ENCODE measurements at places on chromosomes 3 and 15. TPM values are rescaled to one million over a fixed set of nuclear protein-coding genes. Genes with fewer than 3 reads are reported as not detected.

DNA sequence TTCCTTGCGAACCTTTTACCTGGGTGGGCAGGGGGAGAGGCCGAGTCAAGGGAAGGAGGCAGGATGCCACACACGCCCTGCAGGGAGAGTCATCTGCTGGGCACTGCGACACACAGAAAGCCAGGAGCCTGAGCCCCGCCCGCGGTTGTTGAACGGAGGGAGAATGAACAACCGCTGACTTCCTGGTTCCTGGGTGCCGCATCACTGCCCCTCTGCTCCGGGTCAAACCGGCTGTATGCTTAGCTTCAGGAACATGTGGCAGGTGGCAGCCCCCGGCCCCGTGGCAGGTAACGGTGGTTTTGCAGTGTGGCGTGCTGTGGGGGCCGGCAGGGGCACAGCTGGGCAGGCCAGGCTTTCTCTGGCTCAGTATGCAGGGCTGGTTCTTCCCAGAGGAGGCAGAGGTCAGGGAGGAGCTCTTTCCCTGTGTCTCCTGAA lies 33.4 kb downstream of the APBA2 start:
- no peak overlapping the region for H3K27ac ChIP-seq
- no peaks in the 10 kb centered on the region for H3K27me3 ChIP-seq

- H3K27me3 ChIP-seq = no peaks in the 10 kb centered on the region
- H3K27ac ChIP-seq = no peak overlapping the region
- no peak for DNase-seq
- no peaks in the 10 kb centered on the region for H3K4me1 ChIP-seq
- no peak overlapping the region for H3K4me3 ChIP-seq
These were observed 123.3 kb upstream of the CHL1 start for GRCh38 chr3:73271-73670.

DNA sequence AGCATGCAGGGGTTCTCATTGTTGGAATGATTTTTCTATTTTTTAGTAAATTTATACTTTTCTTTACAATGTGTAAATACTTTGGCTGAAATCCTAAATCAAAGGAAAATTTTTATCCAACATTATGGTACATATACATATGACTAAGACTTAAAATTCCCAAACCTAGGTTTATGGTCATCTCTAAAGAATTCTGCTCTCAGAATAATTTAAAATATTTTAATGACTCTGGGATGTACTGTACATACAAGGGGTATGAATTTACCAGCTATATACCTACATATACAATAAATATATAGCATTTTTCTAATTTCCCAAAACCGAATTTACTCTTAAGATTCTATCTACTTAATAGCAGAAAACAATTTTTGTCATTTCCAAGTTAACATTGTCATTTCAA lies 137.9 kb upstream of the POU1F1 start:
- H3K4me3 ChIP-seq = no peak overlapping the region
- H3K27ac ChIP-seq = no peak overlapping the region
- H3K27me3 ChIP-seq = no peaks in the 10 kb centered on the region
- no peaks in the 10 kb centered on the region for H3K36me3 ChIP-seq
- no peak for DNase-seq
- no peaks in the 10 kb centered on the region for H3K4me1 ChIP-seq

DNA sequence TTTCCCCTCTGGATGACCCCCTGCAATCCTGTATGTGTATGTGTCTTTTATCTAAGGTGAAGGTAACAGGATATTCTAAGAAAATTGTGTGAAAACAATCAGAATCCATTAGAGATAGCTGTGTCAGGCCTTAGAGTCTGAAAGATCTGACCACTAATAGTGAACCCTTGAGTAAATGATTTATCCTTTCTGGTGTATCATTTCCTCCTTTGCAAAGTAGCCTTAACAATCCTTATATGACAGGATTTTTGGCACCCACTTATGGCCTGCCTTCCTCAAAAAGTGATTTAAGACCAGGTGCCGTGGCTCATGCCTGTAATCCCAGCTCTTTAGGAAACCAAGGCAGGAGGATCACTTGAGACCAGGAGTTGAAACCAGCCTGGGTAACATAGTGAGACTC lies 110.2 kb downstream of the RBPMS2 start:
- DNase-seq = no peak
- H3K27me3 ChIP-seq = no peaks in the 10 kb centered on the region

GRCh38 chr15:79661411-79661810 lies 229.3 kb downstream of the MINAR1 start:
- no peaks in the 10 kb centered on the region for H3K27me3 ChIP-seq
- no peaks in the 10 kb centered on the region for H3K4me1 ChIP-seq
- no peak for DNase-seq
- no peak overlapping the region for H3K27ac ChIP-seq
- no peak overlapping the region for H3K4me3 ChIP-seq

DNA sequence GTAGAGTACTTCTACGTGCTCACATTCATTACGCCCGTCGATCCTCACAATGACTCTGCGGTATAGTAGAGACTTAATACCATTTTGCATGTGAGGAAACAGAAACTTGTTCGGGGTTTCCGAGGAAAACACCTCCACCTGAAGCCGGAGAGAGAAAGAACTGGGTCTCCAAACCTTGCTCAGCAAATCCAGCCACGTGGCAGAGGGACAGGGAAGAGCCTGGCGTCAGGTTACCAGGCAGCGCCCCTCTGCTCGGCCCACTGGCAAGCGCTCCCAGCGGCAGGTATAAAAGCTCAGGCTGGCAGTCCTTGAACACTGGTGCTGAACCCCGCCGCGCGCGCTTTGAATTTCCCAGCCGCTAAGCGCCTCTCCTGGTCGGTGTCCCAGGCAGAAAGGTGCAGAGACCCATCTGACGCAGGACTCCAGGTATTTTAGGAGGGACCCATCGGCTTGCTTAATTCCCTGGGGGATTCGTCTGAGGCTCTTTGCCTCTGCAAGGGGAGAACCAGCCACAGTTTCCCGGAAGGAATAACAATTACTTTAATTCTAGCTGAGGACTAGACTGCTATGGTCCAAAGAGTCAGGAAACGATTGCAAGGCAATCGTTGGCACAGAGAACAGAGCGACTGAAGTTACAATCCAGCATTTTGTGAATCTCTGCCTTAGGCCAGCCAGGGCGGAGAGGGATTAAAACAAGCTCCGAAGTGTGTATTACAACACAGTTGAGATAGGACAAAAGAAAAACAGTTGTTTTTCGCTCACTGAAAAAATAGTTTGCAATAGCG lies at the start of gene C2CD4A:
TSS of gene C2CD4A (plus strand) at position 315 of the 785 bp plus-strand sequence. CDS start 637 bp downstream, outside the sequence.
- peaks cover 8% of the 10 kb centered on the region for H3K4me1 ChIP-seq
- no peak for DNase-seq
- H3K4me3 ChIP-seq = peak within 1 kb of the TSS; percentile 52
- no peaks in the 10 kb centered on the region for H3K36me3 ChIP-seq
- peaks cover 8% of the 10 kb centered on the region for H3K27me3 ChIP-seq
- no peak within 1 kb of the TSS for H3K27ac ChIP-seq

DNA sequence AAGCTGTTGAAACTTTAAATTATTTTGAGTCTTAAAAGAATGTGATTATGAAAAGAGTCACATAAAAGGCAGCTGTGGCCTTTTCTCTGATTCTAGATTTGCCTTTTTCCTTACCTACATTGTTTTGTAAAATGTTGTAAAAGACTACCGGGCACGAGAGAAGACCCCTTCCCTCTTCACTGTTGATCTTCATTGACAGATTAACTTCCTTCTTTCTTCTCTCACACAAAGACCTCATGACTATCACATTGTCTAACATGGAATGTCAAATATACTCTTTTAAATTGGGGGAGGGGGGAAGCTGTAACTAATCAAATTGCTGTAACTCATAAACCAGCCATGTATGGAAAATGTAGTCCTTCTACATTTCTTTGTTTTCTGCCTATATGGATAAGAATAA lies 68.3 kb downstream of the OCA2 start:
- H3K4me1 ChIP-seq = no peaks in the 10 kb centered on the region
- H3K36me3 ChIP-seq = no peaks in the 10 kb centered on the region
- no peak overlapping the region for H3K27ac ChIP-seq
- no peaks in the 10 kb centered on the region for H3K27me3 ChIP-seq
- DNase-seq = no peak

DNA sequence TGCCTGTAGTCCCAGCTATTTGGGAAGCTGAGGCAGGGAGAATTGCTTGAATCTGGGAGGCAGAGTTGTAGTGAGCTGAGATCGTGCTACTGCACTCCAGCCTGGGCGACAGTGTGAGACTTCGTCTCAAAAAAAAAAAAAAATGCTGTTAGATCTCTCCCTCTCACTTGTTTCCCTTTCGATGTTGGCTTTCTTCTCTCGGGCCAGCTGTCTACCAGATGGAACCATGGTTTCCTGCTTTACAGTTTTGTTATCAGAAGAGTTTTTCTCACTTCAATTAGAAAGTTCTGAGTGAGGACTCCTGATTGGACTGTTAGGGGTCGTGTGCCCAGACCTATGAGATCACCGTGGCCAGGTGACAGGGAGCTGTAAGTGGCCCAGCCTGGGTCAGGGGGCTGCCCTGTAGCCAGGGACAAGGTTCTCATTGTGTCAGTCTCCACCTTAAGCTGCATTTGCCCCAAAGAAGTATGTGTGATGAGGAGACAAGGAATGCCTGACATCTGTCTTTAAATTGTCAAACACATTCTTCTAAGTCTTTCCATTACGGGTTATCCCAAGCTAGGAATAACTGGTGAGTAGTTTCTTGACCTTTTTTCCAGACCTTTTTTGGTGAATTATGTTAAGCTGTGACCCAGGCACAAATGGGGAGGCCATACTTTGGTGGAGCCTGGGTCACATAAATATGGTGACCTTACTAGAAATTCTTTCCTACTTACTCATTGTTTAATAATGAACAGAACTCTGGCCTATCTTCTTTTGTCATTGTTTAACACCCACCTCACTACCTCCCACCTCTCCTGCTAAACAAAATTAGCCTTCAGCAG lies 25.2 kb downstream of the SNAPC5 start:
- no peaks in the 10 kb centered on the region for H3K27me3 ChIP-seq
- H3K4me3 ChIP-seq = no peak overlapping the region
- DNase-seq = peak; percentile 78
- peak overlapping the region; percentile 69 for H3K27ac ChIP-seq
- no peaks in the 10 kb centered on the region for H3K36me3 ChIP-seq

- H3K4me3 ChIP-seq = no peak overlapping the region
- H3K27ac ChIP-seq = no peak overlapping the region
- DNase-seq = no peak
- H3K27me3 ChIP-seq = no peaks in the 10 kb centered on the region
- no peaks in the 10 kb centered on the region for H3K36me3 ChIP-seq
These were observed 2.3 kb upstream of the UACA start for GRCh38 chr15:70765504-70766281.

DNA sequence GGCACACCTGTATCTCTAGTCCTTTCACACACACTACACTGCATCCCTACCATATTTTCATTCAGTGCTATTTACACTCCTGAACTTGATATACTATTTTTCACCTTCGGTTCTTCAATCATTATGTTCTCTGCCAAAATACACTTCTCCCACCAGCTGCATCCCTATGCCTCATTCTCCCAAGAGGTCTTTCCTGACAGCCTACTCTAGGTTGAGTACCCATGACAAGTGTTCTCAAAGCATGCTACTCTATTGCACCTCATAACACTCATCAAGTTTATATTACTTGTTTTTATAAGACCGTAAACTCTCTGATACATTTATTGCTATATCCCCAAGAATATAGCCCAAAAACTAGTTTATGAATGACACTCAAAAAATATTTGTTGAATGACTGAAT lies 549.5 kb downstream of the PYDC2 start:
- H3K4me3 ChIP-seq = no peak overlapping the region
- no peaks in the 10 kb centered on the region for H3K27me3 ChIP-seq
- H3K4me1 ChIP-seq = no peaks in the 10 kb centered on the region
- H3K36me3 ChIP-seq = no peaks in the 10 kb centered on the region

- no peak overlapping the region for H3K27ac ChIP-seq
- H3K4me3 ChIP-seq = no peak overlapping the region
- no peak for DNase-seq
- no peaks in the 10 kb centered on the region for H3K36me3 ChIP-seq
These were observed 212.8 kb upstream of the TPRG1 start for GRCh38 chr3:188959013-188959412.

DNA sequence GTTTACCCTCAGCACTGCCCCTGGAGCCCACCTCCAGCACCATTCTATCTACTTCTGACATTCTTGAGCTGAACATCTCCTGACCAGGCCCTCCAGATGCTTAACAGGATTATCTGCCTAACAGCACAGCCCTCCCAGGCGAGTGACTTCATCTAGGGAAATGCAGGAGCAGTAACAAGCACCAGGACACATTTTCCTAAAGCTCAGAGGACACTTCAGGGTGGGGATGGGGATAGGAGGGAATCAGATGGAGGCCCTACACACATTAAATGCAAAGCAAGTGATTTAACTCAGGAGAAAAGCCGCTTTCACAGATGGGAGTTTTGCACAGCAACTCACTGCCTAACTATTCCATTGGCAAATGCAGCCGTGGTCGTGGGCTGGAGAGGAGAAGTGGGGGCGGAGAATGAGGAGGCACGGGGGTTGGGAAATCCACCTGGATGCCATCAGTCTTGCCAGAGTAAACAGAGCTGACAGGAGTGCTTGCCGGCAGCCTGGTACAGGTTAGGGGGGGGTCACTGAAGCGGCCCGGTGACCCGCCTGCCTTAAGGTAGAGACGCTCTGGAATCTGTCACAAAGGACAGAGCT lies 21.3 kb upstream of the BNC1 start:
- no peaks in the 10 kb centered on the region for H3K27me3 ChIP-seq
- no peaks in the 10 kb centered on the region for H3K4me1 ChIP-seq
- DNase-seq = no peak

DNA sequence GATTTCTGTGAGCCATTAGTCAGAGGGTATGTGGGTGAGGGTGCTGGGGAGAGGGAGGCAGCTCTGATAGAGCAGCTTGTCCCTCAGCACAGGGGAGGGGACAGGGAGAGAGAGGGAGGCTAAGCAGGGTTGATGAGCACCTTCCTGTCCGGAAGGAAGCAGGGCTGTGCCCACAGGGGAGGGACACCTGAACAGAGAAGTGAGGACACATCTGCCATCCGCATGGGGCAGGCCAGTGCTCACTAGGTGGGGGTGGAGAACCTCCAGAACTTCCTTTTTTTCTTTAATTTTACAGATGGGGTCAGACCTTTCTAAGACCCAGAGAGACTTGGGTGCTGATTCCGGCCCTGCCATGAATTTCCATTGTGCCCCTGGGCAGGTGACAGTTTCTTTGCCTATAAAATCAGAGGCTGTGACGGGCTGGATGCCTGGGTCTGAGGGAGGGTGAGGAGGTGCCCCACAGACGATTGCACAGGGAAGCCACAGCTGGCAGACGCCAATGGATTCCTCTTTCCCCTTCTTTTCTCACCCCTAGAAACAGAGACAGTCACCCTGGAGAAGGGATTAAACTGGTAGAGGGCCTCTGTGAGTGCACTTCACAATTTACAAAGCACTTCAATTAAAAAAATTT lies 4.1 kb upstream of the TGM5 start:
- no peak overlapping the region for H3K27ac ChIP-seq
- no peaks in the 10 kb centered on the region for H3K4me1 ChIP-seq
- no peaks in the 10 kb centered on the region for H3K36me3 ChIP-seq
- no peaks in the 10 kb centered on the region for H3K27me3 ChIP-seq

Gene MASP1
- 0.05 TPM for total RNA-seq

Gene XCR1
- 0.13 TPM for total RNA-seq

Gene FBLN2
- total RNA-seq = 0.41 TPM

Gene VPS13C
- total RNA-seq = 50.2 TPM

Gene ICE2
- total RNA-seq = 56.2 TPM

Gene LTF
- 0.31 TPM for total RNA-seq

All from GM12878 (cell line).